ENCODE measurements at places on chromosomes 11 and 22.

DNA sequence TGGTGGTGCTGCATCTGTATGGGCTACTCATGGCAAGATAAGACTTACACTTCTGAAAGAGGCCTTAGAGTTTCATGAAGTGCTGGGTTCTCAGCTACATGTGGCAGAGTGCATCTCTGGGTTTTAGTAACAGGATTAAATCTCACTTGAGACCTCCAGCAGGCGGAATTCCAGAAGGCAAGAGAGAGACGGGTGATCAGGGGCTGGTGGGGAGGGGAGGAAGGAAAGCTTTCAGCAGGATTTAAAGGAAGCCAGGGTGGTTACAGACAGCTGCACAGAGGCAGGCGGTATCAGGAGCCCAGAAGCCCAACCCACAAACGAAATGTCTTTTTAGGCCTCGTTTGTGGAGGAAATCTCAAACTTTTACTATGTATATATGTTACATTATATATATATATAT is 56.2 kb upstream of the CD82 start:
- DNase-seq: no peak

DNA sequence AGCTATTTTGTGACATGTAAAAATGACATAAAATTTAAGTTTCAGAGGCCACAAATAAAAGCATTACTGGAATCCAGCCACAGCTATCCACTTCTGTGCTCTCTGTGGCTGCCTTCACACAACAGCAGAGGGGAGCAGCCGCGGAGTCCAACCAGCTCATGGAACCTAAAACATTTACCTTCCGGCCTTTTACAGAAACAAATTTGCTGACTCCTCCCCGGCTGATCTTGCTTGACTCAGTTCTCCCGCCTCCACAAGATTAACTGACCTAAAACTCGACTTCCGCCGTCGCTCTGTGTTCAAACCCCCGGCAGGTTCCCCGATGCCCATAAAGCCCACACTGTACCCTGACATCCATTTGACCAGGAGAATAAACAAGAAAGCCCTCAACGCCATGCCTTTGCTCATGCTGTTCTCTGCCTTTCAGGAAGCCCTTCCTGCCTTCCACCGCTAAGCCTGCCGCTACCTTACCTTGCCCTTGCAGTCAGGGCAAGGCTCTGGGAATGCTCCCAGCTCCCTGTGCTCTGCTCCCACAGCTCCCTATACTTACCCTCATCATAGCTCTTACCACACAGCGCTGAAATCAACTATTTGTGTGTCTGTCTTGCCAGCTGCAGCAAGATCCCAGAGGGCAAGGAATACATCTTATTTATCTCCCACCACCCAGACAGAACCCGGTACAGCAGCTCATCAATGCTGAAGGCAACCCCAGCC is 35.4 kb downstream of the MICAL3 start:
- DNase-seq: no peak

GRCh38 chr11:116272181-116272789 is 500.5 kb downstream of the BUD13 start:
- DNase-seq: no peak

GRCh38 chr11:45772449-45772774 is 32.5 kb upstream of the SLC35C1 start:
- no peak for DNase-seq

- DNase-seq: no peak
These were observed 10.6 kb upstream of the CARD10 start for GRCh38 chr22:37529652-37530345.

- DNase-seq: no peak
These were observed 859 bp upstream of the FGF19 start for GRCh38 chr11:69704508-69705253.

DNA sequence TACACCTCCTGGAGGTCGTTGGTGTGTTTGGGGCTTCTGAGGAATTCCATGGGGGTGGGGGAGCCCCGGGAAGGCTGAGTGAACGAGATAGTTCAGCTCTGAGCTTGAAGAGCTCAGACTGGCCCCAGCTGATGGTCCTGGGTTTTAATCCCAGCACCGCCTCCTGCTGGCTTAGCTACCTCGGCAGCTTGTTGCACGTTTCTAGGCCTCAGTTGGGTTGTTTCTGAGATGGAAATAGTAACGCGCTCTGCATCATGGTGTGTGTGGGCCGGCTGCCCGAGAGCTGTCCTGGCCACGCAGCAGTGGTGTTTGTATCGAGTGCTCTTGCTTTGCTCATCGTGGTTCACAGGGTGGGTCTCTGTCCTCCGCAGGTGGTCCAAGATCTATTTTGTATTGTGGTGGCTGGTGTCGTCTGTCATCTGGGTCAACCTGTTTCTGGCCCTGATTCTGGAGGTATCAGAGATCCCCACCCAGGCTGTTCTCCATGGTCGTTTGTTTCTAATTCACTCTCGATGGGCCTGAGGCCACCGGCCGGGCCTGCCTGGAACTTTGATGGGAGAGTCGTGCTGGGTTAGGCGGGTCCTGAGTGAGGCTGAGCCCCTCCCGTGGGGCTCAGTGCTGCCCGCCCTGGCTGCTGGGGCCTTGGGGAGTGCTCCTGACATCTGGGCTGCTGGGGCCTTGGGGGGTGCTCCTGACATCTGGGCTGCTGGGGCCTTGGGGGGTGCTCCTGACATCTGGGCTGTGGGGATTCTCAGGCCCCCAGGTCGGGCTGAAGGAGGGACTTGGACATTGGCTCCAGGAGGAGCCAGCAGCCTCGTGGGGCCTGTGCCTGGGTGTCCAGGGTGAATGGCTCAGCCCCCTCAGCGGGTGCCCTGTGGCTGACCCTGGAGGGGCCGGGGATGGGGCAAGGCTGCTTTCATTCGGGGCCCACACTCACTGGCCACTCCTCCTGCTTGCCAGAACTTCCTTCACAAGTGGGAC is 37.7 kb downstream of the TPCN2 start:
- no peak for DNase-seq

- no peak for DNase-seq
These were observed 77.9 kb downstream of the KCNQ1 start for GRCh38 chr11:2522631-2523255.

- DNase-seq: no peak
These were observed 121.4 kb upstream of the TTC12 start for GRCh38 chr11:113193016-113193415.

- DNase-seq: no peak
These were observed 1.4 kb downstream of the PRR14L start for GRCh38 chr22:31748490-31748889.

- no peak for DNase-seq
These were observed 62.4 kb downstream of the ZBTB16 start for GRCh38 chr11:114121804-114122504.

DNA sequence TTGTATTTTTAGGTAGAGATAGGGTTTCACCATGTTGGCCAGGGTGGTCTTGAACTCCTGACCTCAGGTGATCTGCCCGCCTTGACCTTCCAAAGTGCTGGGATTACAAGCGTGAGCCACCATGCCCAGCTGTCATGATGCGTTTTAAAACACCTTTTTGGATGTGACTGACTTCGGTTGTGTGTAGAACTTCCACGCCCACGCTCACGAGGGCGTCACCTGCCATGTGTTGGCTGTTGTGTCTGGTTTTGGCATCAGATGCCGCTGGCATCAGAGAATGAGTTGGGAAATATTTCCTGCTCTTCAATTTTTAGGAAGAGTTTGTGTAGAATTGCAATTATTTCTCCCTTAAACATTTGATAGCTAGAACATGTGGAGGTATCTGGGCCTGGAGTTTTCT is 109.1 kb downstream of the KCNQ1 start:
- no peak for DNase-seq

GRCh38 chr11:118263695-118264568 is at the start of gene MPZL2:
Gene MPZL2, minus strand, starts transcription at chr11:118264297. Its CDS starts 144 bp downstream, at chr11:118264153.
- no peak for DNase-seq

DNA sequence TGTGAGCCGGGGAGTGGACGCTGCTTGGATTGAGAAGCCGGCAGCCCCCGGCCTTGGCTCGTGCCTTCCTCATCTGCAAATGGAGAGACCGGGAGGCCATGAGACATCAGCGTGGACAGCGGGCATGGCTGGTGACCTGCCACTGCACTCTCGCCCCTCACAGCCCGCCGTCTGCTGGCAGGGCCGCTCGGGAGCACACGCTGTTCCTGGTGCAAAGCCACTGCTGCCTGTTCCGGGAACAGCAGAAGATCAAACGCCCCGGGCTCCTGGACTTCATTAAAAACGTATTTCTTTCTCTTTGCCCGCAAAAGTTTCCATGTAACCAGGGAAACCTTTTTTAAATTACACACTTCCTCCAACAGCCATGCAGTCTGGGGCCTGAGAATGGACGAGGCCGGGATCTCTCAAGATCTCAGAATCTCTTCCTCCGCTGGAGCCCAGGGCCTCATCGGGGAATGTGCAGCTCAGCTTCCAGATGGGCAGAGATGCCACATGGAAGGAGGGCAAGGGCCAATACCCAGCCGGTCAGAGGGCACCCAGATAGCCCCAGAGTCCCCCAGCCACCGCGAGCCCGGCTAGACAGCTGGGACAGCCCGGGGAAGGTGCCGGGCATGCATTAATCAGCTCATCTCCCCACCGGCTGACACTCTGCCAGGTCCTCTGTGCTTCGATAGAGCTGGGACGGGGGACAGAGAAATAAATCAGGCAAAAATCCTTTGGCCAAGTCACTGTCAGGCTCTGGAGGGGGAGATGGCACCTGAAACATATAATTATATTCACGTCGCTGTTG is 62.8 kb upstream of the PRR5 start:
- DNase-seq: no peak

- DNase-seq: no peak
These were observed 87.1 kb upstream of the YWHAH start for GRCh38 chr22:31857247-31857646.

All from CD4-positive, alpha-beta T cell treated with Interleukin-4 for 4 hours (primary cell).